Thoracic aorta endothelial cell (primary cell): ENCODE measurements at places on chromosomes 6 and 20. TPM values are rescaled to one million over a fixed set of nuclear protein-coding genes. Genes with fewer than 3 reads are reported as not detected.

The PI3 gene
- not detected in 2 replicates for total RNA-seq

The NKAPL gene
- 0.43 and 0.80 TPM in 2 replicates for total RNA-seq

The RNF182 gene
- total RNA-seq: 0.14 and 0.40 TPM in 2 replicates

The PAX1 gene
- total RNA-seq: under 0.01 TPM in 1 of 2 replicates, not detected in the other

The SLC35D3 gene
- not detected in 2 replicates for total RNA-seq

The ETV7 gene
- 0.13 and 0.14 TPM in 2 replicates for total RNA-seq

The HSPA1L gene
- 0.40 and 0.57 TPM in 2 replicates for total RNA-seq

The KCNK5 gene
- total RNA-seq: not detected in 2 replicates

The PAK5 gene
- not detected in 2 replicates for total RNA-seq

The STMN3 gene
- total RNA-seq: 3.5 and 6.1 TPM in 2 replicates
